ENCODE measurements at places on chromosomes 6 and 20. TPM values are rescaled to one million over a fixed set of nuclear protein-coding genes. Genes with fewer than 3 reads are reported as not detected.

IL17A gene
- polyA plus RNA-seq, result not detected

OR2J3 gene
- not detected for polyA plus RNA-seq

PGC gene
- not detected for polyA plus RNA-seq

TNF gene
- 6.4 TPM for polyA plus RNA-seq

APCDD1L gene
- 0.06 TPM for polyA plus RNA-seq

TFAP2C gene
- not detected for polyA plus RNA-seq

ELOVL4 gene
- polyA plus RNA-seq, result not detected

CLPSL1 gene
- polyA plus RNA-seq, result not detected

BTN1A1 gene
- polyA plus RNA-seq, result 3.7 TPM

FAM162B gene
- polyA plus RNA-seq, result not detected

LPA gene
- not detected for polyA plus RNA-seq

FHL5 gene
- not detected for polyA plus RNA-seq

SYCP2 gene
- polyA plus RNA-seq, result 0.56 TPM

CPNE5 gene
- 280 TPM for polyA plus RNA-seq

BPIFA3 gene
- not detected for polyA plus RNA-seq

GABRR1 gene
- polyA plus RNA-seq, result not detected

PRPH2 gene
- polyA plus RNA-seq, result not detected

FAM120B gene
- 24.5 TPM for polyA plus RNA-seq

FKBP1C gene
- not detected for polyA plus RNA-seq

GSTA5 gene
- polyA plus RNA-seq, result not detected

CD109 gene
- polyA plus RNA-seq, result not detected

CCN2 gene
- not detected for polyA plus RNA-seq

CST8 gene
- polyA plus RNA-seq, result not detected

C2 gene
- not detected for polyA plus RNA-seq

CST2 gene
- not detected for polyA plus RNA-seq

SLA2 gene
- 0.68 TPM for polyA plus RNA-seq

GPLD1 gene
- 0.95 TPM for polyA plus RNA-seq

FAM210B gene
- polyA plus RNA-seq, result 15.8 TPM

SLC22A3 gene
- not detected for polyA plus RNA-seq

WFDC10B gene
- not detected for polyA plus RNA-seq

THBD gene
- not detected for polyA plus RNA-seq

UBD gene
- polyA plus RNA-seq, result not detected

LAMA2 gene
- 0.05 TPM for polyA plus RNA-seq

GNAS-AS1 gene
- not detected for polyA plus RNA-seq

ARMH2 gene
- polyA plus RNA-seq, result 0.50 TPM

SERINC3 gene
- 91.5 TPM for polyA plus RNA-seq

TINAG gene
- polyA plus RNA-seq, result not detected

RCAN2 gene
- polyA plus RNA-seq, result not detected

SALL4 gene
- not detected for polyA plus RNA-seq

NANP gene
- 0.73 TPM for polyA plus RNA-seq

COL9A3 gene
- polyA plus RNA-seq, result 11.9 TPM

OPRL1 gene
- polyA plus RNA-seq, result 3.7 TPM

RBM12 gene
- 36.9 TPM for polyA plus RNA-seq

SLC35D3 gene
- not detected for polyA plus RNA-seq

APOM gene
- 8.5 TPM for polyA plus RNA-seq

TMEM242 gene
- 14.5 TPM for polyA plus RNA-seq

BANF2 gene
- polyA plus RNA-seq, result not detected

KCNG1 gene
- 3.3 TPM for polyA plus RNA-seq

TCP11 gene
- not detected for polyA plus RNA-seq

HLA-DPA1 gene
- polyA plus RNA-seq, result 2,568 TPM

TTBK1 gene
- polyA plus RNA-seq, result 0.04 TPM

POPDC3 gene
- not detected for polyA plus RNA-seq

TOX2 gene
- polyA plus RNA-seq, result 0.73 TPM

VSTM2L gene
- polyA plus RNA-seq, result not detected

DSP gene
- 3.2 TPM for polyA plus RNA-seq

CNR1 gene
- polyA plus RNA-seq, result 2.5 TPM

PARD6B gene
- polyA plus RNA-seq, result 0.70 TPM

ZSCAN31 gene
- polyA plus RNA-seq, result 0.56 TPM

ADGRG6 gene
- polyA plus RNA-seq, result not detected

Measured in IgD-negative memory B cell (primary cell).